ENCODE measurements at places on chromosomes 6 and 20. TPM values are rescaled to one million over a fixed set of nuclear protein-coding genes. Genes with fewer than 3 reads are reported as not detected.

- no peak for DNase-seq
Observed at GRCh38 chr6:247351-247750, 44.9 kb upstream of the DUSP22 start.

DNA sequence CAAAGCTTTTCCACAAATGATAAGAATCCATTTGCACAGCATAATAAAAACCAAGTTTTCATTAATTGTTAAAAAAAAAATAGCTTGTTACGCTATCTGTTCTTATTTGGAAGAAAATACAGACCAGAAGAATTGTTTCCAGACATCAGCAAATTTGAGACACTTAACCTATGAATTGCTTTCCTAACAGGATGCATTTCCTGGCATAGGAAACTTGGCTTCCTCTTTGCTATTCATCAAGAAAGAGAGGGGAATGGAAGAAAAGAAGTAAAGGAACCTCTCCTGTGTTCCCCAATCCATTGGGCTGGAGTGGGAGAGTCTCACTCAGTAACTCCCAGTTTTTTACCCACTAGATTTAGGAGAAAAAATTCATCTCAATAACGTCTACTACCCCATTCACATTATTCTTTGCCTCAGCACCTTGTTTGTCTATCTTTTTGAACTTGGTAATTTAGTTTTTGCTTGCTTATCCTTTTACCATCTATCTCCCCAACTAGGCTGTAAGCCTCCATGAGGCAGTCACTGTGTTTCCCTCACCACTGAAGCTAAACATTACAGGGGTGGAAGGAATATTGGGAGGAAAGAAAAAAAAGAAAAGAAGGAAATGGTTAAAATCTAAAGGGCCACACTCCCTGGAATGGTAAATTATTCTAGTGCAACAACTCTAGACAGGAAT, 150.3 kb downstream of the COL21A1 start:
- DNase-seq: peak; percentile 56

Gene TMEM14B
- 40.2 TPM for total RNA-seq

Gene RSPH4A
- total RNA-seq: 0.49 TPM

Gene TSHZ2
- 10.1 TPM for total RNA-seq

GRCh38 chr6:132007474-132008190, 56.5 kb upstream of the CCN2 start:
- DNase-seq: no peak

Gene TEAD3
- 14.3 TPM for total RNA-seq

Gene FHL5
- total RNA-seq: 1.5 TPM

DNA sequence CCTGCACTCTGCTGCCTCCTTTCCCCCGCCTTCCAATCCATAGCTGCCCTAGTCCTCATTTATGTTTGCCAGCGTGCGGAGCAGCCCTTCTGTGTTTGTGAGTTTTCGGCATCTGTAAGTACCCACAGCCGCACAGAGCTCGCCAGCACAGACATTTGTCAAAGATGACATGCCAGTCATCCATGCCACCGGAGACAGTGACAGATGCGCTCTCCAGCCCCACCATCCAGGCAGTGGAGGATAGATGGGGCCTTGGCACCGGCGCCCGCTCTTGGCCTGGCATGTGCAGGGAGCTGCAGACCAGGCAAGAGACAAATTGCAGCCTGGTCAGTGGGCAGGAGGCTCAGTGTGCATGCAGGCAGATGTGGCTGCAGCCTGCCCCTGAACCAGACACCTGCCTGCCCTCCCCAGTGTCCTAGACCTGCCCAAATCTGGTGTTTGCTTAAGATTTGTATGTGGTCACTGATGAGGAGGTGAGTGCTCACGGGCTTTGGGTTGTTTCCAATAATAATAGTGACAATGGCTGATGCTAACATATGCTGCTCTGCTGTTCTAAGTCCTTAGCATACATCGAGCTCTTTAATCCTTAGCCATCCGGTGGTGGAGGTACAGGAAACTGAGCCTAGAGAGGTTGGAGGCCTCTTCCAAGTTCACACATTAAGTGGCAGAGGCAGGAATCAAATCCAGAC, 78.1 kb downstream of the UNC5CL start:
- no peak for DNase-seq

DNA sequence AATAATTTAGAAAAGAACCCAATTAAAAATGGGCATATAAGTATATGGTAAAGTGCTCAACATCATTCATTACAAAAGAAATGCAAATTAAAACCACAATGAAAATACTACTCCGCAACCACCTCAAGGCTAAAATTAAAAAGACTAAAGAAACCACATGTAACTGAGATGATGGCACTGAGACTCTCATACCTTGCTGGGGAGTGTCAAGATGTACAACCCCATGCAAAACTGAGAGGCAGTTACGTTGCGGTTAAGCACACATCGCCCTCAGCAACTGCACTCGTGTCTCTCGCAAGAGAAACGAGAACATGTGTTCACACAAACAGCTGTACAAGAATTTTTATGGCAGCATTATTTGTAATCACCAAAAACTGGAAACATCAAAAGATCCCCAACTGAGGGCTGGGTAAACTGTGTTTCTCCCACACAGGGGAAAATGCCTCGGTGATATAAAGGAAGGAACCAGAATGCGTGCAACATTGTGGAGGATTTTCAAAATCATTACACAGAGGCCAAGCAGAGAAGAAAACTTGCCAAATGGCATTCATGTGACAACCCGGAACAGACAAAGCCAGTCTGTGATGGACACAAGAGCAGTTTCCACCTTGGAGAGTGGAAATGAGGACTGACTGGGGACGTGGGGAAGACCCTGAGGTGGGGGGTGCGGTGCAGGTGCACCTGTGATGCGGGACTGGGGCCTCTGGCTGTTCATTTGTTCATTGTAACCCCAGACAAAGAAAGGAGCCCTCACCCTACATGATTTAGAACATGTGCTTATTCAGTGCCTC, 144.9 kb downstream of the WDR27 start:
- DNase-seq: no peak

Gene KIZ
- 14.2 TPM for total RNA-seq

Gene TNF
- total RNA-seq: 1.9 TPM

- DNase-seq: no peak
Observed at GRCh38 chr6:118333772-118334171, 214.3 kb upstream of the PLN start.

Gene ZCCHC3
- 20.7 TPM for total RNA-seq

DNA sequence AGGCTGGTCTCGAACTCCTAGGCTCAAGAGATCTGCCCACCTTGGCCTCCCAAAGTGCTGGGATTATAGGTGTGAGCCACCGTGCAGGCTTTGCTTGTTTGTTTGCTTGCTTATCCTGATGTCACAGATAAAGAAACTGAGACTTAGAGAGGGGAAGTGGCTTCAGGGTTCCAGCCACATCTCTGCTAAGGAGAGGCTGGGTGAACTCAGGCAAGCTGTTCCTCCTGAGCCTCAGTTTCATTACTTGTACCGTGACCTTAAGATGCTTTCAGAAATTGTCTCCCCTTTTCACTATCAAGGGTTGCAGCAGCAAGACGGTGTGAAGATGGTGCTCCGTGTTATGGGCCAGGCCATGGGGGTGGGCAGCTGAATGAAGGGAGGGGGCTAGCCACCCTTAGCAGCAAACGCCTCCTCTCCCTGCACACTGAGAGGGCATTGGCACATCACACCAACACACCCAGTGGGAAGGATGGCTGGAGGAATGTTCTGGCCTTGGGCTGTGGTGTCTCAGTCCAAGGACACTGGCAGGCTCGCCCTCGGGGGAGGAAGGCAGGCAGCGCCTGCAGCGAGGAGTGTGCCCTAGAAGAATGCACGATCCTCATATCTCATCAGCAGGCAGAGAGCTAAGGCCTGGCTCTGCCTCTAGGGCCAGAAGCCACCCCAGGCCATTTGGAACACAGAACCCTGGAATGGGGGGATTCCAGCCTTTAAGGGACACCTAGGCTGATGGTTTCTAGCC, 48.2 kb upstream of the TLDC2 start:
- DNase-seq: no peak

GRCh38 chr20:63737695-63737944, 1.2 kb downstream of the LIME1 start:
- DNase-seq: no peak

DNA sequence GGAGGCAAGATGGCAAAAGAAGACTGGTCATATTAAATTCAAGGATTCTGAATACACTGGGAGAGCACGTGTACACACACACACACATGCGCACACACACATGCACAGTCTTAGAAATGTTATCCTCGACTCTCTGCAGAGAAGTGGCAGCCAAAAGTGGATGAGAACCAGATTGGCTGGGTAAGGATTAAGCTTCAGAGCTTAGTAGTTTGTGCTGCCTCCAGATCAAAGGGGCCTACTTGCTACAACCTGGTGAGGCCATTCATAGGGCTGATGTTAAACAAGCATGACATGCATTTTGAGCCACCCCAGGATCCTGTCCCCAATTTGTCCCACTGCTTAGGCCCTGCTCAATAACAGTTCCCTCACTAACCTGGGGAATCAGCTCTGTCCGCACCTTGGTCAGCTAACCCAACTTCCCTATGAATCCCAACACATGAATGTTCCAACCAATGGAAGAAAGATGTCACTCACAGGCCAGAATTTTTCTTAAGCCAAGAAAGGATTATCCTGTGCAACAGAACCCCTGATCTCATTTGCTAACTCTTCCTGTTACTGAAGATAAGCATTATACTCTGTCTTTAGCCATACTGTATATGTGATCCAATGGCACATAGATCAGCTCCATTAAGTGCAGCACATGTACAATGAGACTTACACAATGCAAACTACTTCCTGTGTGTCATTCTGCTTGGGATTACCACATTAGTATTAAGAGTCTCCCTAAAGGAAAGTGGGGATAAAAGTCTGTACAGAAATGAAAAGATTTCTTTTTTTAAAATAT, 31.0 kb downstream of the TOMM6 start:
- no peak for DNase-seq

GRCh38 chr6:163375361-163375760, 39.2 kb upstream of the QKI start:
- DNase-seq: no peak

DNA sequence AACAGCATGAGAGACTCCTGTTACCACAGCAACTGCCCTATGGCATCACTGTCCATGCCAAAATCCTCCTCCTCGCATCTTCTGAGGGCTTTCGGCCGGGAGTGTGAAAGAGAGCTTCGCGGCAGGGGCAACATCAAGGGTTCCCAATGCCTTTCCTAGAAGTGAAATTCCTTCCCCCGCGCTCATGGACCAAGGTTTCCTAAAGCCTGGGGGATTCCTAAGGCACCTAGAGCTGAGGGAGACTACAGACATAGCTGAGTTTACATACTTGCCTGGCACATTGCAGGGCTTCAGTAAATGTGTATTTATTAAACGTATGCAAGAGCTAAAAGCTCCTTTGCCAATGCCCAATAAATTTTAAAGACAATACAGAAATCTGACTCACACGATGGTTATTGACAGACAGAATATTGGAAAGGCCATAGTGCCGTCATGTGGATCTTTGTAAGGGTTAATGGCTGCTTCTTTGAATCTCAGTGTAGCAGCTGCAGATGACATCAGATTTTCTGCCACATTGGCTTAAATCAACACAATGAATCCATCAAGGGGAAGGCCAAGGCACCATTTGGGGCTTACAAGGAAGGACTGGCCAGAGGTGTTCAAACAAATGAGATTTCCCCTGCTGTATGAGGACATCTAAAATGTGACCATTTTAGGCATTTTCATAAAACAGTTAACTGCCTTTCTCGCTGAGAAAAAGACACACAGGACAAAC, 281.2 kb upstream of the JARID2 start:
- DNase-seq: peak; percentile 49
